ENCODE measurements at places on chromosomes 4 and X. TPM values are rescaled to one million over a fixed set of nuclear protein-coding genes. Genes with fewer than 3 reads are reported as not detected.

SPARCL1 gene
- total RNA-seq, result under 0.01 TPM

NAA10 gene
- 189 TPM for total RNA-seq

TRIM60 gene
- not detected for total RNA-seq

UGT2B17 gene
- total RNA-seq, result not detected

FOXO4 gene
- 2.9 TPM for total RNA-seq

BEND2 gene
- not detected for total RNA-seq

MRPL1 gene
- 39.7 TPM for total RNA-seq

ARHGAP6 gene
- 2.2 TPM for total RNA-seq

COL4A6 gene
- 2.0 TPM for total RNA-seq

Measured in bronchus fibroblast of lung (primary cell).